DMS79 treated with DMSO at 0.1 percent for 48 hours (cell line): ENCODE measurements at places on chromosomes 11 and 22.

DNA sequence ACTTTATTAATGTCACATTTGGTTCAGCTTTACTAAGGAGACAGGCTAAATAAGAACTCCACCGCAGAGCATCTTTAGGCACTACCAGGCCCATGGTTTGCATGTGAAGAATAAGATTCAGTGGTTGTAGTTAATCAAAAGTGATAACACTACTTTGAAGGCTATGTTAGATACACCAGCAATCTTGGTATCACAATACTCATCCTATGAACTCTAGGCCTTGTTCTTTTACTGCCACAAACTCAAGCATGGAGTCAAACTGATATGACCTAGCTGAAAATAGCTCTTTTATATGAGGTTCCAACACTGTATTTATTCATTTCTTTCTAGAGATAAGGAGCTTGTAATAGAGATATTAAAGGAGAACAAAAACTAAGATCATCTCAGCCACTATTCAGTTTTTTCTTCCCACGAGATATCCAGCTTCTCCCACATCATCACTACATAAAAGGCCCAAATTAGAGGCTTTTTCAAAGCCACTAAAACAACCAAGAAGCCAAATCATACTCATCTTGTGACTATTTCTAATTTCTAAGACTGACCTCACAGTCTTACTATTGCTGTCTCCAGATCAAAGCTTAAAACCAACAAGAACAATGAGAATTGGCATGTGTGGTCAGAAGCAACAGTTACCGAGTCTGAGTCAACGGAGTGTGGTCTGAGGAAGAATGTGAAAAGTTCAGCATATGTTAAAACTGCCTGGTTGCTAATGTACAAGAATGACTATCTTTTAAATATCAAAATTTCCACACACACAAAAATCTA is 25.1 kb upstream of the GUCY1A2 start:
- no peak for DNase-seq

DNA sequence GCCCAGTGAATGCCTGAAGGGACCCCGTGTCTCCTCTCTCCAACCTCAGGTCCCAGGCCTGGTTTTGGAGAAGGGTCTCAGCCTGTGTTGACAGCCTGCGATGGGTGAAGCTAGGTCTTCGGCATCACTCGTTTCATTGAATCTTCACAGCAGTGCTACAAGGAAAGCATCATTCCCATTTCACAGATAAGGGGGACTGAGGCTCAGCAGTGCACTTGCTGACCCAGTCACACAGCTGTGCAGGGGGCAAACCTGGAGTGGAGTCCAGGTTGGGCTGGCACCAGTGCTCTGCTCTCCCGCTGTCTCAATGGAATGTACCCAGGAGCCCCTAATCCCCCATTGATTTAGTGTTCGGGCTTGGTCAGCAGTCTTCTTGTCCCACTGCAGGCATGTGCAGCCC is 10.9 kb upstream of the YWHAH start:
- DNase-seq, result no peak

- DNase-seq, result no peak
Observed at GRCh38 chr22:11616811-11617210, 3911.2 kb upstream of the OR11H1 start.

DNA sequence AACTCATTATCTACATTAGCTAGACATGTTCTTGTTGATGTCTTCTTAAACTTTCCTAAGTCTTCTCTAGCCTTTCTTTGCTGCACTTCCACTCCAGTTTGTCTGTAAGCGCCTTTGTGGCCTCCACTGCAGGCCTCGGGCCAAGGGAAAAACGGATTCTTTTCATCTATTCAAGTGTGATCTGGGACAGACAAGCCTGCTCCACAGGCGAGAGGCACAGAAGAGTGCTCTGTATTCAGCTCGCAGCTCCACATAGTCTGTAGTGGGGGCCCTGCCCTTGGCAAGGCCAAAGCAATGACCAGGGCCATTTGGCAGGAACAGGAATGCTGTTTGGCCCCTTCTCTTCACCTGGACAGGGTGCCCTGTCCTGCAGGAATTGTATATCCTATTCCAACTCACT is 84.1 kb upstream of the BARX2 start:
- DNase-seq, result no peak
